ENCODE measurements at places on chromosomes 16 and 17. TPM values are rescaled to one million over a fixed set of nuclear protein-coding genes. Genes with fewer than 3 reads are reported as not detected.

Gene ASGR1
- not detected for total RNA-seq

Gene CCL7
- not detected for total RNA-seq

Gene TVP23A
- not detected for total RNA-seq

Gene NPIPA3
- 0.74 TPM for total RNA-seq

Gene ASB16
- not detected for total RNA-seq

Gene KAT8
- total RNA-seq, result 108 TPM

Gene MYL4
- total RNA-seq, result not detected

Gene XAF1
- not detected for total RNA-seq

Gene CDK3
- 5.3 TPM for total RNA-seq

Gene KRT33B
- not detected for total RNA-seq

Gene NETO2
- 33.0 TPM for total RNA-seq

Gene DNAH2
- total RNA-seq, result not detected

Gene GPR179
- 0.07 TPM for total RNA-seq

Gene CRYBA1
- not detected for total RNA-seq

Gene ARHGDIG
- not detected for total RNA-seq

Gene USP31
- 3.9 TPM for total RNA-seq

Gene QRICH2
- 3.6 TPM for total RNA-seq

Gene KIFC3
- total RNA-seq, result 89.2 TPM

Gene ADGRG1
- total RNA-seq, result 37.7 TPM

Gene CMC2
- total RNA-seq, result 112 TPM

Gene KRTAP16-1
- not detected for total RNA-seq

Gene TPSAB1
- total RNA-seq, result not detected

Gene MYO15B
- total RNA-seq, result 16.6 TPM

Gene TMEM238L
- not detected for total RNA-seq

Gene ZNF668
- 16.1 TPM for total RNA-seq

Gene NRN1L
- total RNA-seq, result 23.3 TPM

Gene TBC1D28
- total RNA-seq, result not detected

Gene KRTAP9-8
- total RNA-seq, result not detected

Gene SCN4A
- 0.37 TPM for total RNA-seq

Gene SLFN14
- not detected for total RNA-seq

Gene PRDM7
- total RNA-seq, result not detected

Gene SPIRE2
- 13.1 TPM for total RNA-seq

Gene CYBA
- 520 TPM for total RNA-seq

Gene SRL
- total RNA-seq, result not detected

Gene STAC2
- not detected for total RNA-seq

Gene KRTAP4-6
- total RNA-seq, result not detected

Gene SMURF2
- total RNA-seq, result 38.6 TPM

Gene CCL1
- not detected for total RNA-seq

Gene PKMYT1
- 25.5 TPM for total RNA-seq

Gene EZH1
- 21.3 TPM for total RNA-seq

Gene SLC47A1
- total RNA-seq, result 18.0 TPM

Gene MYOCD
- 1.4 TPM for total RNA-seq

Gene DOC2A
- total RNA-seq, result 1.7 TPM

Gene SGF29
- 7.1 TPM for total RNA-seq

Gene SPATA32
- not detected for total RNA-seq

Gene ACSM3
- 47.2 TPM for total RNA-seq

Gene CUEDC1
- 47.7 TPM for total RNA-seq

Gene RNF157
- 18.2 TPM for total RNA-seq

Gene ZMYND15
- 0.03 TPM for total RNA-seq

Gene NCBP3
- total RNA-seq, result 9.3 TPM

Gene SDR42E1
- total RNA-seq, result not detected

Gene TP53TG3C
- not detected for total RNA-seq

Gene SLFN11
- 0.03 TPM for total RNA-seq

Gene CACNG3
- total RNA-seq, result not detected

Gene ATP1B2
- not detected for total RNA-seq
